Breast epithelium (tissue), 4 donors: ENCODE measurements at places on chromosomes 16 and 17.

- no peak for DNase-seq
Observed at GRCh38 chr17:74901353-74902135, 8.1 kb upstream of the FADS6 start.

DNA sequence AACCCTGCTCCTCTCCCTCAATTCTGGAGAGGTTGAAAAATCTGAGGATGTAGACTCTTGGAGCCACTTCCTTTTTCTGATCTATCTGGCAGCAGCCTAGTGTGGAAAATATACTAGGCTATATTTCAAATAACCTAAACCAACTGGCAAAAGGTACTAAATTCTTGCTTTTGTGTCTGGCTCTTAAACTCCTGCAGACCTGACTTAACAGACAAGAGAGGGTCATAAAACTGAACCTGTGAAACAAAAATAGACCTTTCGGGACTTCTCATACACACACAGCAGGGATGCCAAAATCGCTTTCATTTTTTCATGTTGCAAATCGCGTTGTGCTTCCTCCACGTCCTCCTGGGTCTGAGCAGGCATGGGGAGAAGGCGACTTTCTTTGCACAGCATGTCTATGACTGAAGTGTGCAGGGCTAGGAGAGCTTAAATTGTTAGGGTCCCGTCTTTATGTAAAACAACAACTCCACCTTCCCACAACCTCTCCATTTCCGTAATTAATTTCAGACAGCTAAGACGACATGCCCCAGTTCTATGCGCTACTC, 520.7 kb upstream of the PSMD7 start:
- no peak for DNase-seq

DNA sequence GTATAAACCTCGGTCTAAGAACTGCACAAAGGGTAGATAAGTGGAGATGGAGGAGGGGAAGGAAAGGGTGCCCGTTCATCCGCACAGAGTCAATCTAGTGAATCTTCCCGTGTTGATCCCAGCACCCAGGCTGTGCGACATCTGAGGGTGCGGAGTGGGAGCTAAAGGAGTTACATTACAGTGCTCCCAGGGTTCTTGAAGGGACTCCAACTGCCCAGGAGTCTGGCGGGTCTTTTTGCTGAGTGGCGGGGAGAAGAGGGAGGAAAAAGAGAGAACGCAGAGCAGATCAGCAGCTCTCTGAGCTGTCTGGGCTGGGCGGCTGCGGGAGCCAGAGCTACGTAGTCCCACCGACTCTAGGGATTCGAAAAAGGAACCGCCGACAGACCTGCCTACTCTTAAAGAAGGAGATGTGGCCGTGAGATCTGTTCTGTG, 1.6 kb upstream of the CA10 start:
- DNase-seq: no peak

- DNase-seq: no peak
Observed at GRCh38 chr16:9850817-9851216, 331.4 kb downstream of the GRIN2A start.

- DNase-seq: no peak
Observed at GRCh38 chr17:69714669-69715068, 300.2 kb downstream of the MAP2K6 start.

DNA sequence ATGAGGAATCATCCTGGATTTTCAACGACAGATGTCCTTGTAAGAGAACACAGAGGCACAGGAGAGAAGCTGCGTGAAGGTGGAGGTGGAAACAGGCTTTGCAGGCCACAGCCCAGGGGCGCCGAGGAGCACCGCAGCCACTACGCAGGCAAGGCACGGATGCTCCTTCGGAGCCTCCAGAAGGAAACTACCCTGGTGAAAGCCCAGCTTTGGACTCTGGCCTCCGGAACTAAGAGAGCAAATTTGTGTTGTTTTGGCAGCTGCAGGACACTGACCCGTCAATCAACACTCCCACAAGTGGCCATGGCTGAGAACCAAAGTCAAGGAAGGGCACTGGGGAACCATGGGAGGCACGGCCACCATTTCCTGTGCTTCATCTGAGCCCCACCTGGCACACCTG, 3.4 kb downstream of the ARL16 start:
- DNase-seq: no peak

DNA sequence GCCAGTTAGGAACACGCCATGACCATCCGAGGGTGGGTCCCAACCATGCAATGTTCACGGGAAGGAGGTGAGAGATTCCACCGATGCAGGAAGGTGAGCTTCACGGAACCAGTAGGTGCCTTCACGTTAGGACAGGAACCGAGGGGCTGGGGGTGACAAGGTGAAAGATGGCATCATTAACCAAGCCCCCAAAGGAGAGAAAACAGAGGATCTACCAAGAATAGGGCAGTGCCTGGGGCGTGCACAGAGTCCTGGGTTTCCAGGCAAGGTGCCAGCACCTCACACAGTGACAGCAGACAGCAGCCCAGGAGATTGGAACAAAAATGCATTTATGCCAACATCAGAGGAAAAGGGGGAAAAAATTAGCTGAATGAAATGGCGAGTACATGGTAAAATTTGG, 137.9 kb downstream of the GSG1L start:
- DNase-seq: no peak

DNA sequence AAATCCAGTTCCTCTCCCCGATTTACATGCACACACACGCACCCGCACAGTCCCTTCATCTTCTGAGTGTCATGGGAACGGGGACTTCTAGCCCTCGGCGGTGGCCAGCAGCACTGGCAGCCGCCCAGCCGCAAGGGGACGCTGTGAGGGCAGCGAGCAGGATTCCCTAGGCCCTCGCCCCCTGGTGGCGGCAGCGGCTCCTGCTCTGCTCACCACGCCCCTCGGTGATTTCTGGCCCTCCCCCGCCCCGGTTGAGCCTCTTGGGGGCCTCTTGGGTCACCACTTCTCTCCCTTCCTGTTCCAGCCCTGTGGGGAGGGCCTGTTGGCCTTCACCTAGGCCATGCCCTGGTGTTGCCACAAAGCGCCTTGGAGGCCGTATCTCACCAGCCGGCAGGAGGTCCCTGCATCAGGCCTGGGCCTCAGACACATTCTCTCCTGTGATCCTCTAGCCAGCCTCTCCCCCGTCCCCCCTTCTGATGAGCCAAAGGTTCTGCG, 75.2 kb upstream of the KSR1 start:
- DNase-seq: peak; percentile 21

- no peak for DNase-seq
Observed at GRCh38 chr17:8122924-8123694, 797 bp downstream of the HES7 start.

GRCh38 chr16:9055661-9056060, 35.8 kb upstream of the HAPSTR1 start:
- DNase-seq: no peak
